ENCODE measurements at places on chromosomes 5 and 9.

DNA sequence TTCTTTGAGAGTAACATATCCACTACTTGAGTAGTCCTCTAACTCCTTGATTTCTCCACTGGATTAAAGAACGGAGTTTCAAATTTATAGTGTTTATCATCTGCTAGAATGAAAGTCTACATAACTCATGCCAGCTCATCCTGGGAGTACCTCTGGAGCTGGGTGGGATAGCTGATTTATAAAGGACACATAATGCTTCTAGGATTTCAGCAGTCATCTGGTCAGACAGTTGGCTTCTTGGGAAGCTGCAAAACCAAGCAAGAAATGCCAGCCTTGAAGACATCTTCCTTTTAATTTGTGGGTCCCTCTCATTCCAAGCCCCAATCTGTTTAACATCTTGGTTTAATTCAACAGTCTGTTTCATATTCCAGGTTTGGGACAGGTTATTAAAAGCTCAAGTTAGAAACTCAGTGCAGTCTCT lies 3.2 kb downstream of the GALNT10 start:
- DNase-seq, result no peak

GRCh38 chr5:109218818-109219217 lies 191.0 kb downstream of the PJA2 start:
- DNase-seq, result no peak

DNA sequence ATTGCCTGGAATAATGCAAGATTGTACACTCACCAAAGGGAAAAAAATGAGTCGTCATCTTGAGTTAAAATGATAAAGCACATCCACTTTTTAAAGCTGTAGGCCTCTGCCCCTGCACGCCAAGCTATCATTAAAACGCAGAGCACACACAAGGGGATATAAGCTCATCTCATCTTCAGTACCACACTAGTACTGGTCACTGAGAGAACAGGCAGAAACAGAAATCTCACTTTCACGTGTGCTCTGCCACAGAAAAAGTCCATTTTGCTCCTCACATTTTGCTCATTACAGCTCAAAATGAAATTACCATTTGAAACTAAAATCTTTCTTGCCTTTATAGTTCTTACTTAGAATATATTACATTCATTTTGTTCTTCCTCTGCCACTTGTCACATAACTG lies 99.2 kb upstream of the SLC30A5 start:
- no peak for DNase-seq

- DNase-seq, result no peak
Observed at GRCh38 chr5:137470111-137470920, 28.8 kb downstream of the SPOCK1 start.

GRCh38 chr9:37146410-37146809 lies 26.0 kb downstream of the ZCCHC7 start:
- no peak for DNase-seq

- DNase-seq, result no peak
Observed at GRCh38 chr5:65832603-65833228, 93.7 kb upstream of the ERBIN start.

Measured in nucleus accumbens (tissue), 56 donors.